ENCODE measurements at places on chromosomes 5 and 9.

- DNase-seq = no peak
Observed at GRCh38 chr9:132626285-132626684, 43.5 kb downstream of the DDX31 start.

DNA sequence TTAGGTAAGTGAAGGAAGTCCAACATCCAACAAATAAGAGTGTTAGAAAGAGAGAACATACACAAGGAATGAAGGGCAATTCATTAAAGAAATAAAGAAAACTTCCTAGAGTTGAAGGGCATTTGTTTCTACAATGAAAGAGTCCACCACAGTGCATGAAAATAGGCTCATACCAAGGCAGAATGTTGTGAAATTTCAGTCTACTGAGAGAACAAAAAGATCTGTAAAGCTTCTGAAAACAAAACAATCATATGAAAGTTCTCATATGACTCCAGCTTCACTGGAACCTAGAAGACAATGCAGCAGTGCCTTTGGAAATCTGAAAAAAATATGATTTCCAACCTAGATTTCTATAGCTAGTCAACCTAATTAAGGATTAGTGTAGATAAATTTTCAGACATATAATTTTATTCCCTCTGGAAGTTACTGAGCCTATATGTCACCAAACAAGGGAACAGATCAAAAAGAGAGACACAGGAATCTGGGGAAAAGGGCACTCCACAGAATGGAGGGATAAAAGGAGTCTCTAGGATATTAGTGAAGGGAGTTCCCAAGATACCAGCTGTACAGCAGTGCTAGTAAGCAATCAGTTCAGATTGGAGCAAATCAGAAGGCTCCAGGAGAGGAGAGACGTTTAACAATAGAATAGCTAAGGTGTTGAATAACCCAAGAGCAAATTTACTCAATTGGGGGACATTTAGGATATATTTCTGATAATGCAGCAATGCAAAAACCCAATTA lies 5.8 kb downstream of the C5orf58 start:
- DNase-seq = no peak

DNA sequence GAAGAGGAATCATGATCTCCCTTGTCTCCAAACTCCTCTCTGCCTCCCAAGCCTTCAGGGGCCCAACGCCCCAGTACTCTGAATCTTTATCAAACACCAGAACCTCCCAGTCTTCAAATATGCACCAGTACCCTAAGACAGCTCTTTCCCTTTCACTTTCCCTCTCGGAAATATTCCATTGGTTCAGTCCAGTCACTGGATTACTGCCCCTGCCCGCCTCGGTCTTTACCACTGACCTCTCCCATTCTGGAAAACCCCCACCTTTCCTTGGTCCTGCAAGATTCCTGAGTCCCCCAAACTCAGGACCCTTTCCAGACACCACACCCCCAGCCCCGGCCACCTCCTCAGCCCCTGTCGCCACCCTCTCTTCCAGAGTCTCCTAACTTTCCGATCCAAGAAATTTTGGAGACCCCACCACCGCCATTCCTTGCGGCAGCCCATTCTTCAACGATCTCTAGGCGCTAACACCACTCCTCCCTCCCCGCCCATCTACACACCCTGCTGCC lies 674 bp downstream of the C5orf15 start:
- no peak for DNase-seq

DNA sequence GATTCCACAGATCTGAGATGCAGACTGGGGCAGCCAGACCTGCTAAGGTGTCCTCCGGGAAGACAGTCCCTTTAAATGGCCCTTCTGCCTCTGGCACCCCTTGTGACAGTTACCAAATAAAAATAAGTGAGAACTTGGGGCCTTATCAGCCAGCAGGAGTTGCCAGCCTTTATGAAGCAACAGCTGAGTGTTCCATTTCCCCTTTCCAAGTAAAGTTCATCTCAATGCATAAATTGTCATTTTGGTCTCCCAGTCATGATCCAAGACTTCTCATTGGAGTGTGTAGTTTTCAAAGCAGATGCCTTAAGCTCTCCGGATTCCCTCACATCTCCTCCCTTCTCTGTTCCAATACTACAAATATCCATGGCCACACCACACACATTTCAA lies 4.1 kb downstream of the PTCH1 start:
- DNase-seq = no peak

- no peak for DNase-seq
Observed at GRCh38 chr5:33037076-33037475, 326.0 kb downstream of the NPR3 start.

DNA sequence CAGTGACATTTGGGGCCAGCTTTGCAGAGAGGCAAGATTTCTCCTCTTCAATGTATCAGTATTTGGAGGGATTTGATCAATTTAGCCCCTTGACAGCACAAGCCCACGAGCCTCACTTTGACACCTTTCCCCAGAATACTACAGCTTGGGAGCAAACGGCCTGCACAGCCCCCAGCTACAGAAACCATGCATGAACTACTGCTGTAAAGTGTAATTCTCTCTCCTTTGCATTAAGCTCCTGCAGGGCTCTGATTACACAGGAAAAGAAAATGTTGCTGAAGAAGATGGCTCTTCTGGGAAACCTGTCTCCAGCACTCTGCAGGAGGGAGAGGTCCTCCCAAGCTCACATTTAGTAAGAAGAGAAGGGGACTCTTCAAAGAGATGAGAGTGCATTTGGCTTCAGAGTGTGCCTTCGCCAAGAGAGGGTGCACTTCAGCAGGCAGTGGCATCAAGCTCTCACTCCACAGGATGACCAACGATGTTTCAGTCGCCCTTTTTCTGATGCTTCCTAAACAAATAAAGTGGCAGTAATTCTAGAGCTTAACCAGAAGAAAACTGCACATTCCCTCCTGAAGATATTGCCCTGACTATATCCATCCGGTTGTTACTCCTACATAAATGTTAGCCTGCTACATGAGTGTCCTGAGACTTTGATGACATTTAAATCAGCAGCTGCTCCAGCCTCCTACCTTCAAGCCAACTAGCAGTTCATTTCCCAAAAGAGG lies 272.2 kb downstream of the AUH start:
- DNase-seq = no peak

DNA sequence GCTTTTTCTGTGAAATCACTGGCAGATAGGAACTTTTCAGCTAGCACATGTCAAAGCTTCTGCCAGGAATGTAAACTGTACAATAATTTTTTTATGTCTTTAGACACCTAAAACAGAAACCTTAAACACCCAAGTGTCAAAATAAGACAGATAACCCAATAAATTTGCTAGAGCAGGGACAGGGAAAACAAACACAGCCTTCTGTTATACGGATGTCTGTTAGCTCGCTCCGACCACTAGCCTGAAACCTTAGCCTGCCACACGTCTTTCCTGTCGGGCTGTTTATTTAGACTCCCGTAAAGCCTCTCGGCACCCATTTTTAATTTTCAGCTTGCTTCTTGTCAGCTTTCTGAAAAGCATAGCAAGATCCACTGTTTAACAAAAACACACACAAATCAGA lies 355.4 kb upstream of the SLC24A2 start:
- no peak for DNase-seq

GRCh38 chr5:95194856-95195255 lies 90.0 kb downstream of the MCTP1 start:
- no peak for DNase-seq

- no peak for DNase-seq
Observed at GRCh38 chr9:134484479-134484878, 157.1 kb upstream of the COL5A1 start.

DNA sequence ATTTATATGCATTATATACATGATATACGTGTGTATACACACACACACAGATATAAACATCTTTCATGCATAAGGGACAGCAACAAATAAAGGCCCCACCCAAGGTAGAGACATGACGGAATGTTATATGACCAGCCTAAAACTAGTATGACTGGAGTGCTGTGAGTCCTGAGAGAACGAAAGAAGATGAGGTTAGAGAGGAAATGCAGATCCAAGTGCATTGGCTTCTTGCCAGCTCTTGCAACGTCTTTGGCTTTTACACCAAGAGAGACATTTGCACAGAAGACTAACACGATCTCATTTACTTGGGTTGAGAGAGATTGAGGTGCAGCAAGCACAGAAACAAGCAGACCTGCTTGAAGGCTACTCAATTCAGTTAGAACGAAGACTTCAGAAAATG lies 23.0 kb downstream of the CDH10 start:
- DNase-seq = no peak

- no peak for DNase-seq
Observed at GRCh38 chr9:22279636-22280035, 167.0 kb upstream of the DMRTA1 start.

DNA sequence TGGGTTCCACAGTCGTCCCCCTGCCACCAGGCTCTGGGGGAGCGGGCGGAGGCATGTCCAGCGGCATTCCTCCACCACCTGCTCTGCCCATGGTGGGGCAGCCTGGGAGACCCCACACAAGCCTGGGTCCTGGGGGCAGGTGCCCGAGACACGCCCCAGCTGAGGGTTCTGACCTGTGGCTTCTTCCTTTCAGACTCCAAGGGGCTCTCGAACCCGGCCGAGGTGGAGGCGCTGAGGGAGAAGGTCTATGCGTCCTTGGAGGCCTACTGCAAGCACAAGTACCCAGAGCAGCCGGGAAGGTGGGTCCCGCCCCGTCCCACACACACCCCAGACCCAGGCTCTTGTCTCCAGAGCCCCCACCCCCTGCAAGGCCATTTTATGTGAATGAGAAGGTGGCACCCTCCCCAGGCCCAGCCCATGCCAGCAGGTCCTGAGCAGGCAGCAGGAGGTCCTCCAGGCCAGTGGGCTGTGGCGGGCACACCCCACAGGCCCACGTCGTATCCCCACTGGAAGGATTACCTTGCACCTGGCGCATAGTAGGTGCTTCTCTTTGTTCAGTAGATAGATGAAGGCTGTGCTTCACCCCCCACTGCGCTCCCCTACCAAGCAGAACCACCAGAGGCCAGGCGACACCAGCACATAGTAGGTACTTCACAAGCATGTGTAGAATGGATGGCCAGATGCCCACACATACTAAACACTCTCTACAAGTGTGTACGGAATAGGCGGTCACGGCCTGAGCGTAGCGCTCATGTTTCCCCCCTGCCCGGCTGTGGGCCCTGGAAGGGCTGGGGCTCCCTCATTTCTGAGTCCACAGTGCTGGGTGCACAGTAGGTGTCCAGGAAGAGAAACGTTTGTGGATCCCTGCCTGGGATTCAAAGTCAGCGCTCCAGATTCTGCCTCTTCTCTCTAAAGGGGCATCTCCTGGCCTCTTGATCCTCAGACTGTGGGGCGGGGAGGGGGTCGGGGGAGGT lies 107.9 kb downstream of the RXRA start:
- no peak for DNase-seq

DNA sequence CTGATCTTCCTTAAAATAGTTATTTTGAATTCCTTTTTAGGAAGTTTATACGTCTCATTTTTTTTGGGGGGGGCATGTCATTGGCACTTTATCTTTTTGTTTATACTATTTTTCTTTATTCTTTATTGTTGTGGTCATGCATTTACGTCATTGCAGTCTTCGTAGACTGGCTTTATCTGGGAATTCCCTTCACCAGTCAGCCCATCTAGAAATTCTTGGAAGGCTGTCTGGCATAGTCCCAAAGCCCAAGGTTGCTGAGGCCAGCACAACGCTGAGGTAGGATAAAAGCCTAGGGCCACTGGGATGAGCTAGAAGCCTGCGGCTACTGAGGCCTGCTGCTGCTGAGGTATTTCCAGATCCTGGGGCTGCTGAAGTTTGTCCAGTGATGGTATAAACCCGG lies 121.5 kb downstream of the ISOC1 start:
- no peak for DNase-seq

- no peak for DNase-seq
Observed at GRCh38 chr9:16252616-16253015, 617.9 kb downstream of the BNC2 start.

DNA sequence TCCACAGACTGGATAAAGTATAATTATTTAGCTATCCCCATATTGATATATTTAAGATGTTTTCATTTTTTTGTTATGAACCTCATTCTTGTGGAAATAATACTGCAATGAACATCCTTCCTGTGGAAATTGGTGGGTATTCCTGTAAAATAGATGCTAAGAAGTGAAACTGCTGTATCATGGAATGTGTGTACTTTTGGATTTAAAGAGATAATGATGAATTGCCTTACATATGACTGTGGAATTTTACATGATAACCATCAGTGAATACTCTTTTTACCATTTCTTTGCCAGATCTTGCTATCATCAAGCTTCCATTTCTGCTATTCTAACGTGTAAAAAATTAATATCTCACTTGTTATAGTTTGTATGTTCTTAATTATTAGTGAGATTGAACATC lies 847.9 kb downstream of the EFNA5 start:
- DNase-seq = no peak

GRCh38 chr5:67182301-67182790 lies 14.3 kb downstream of the CD180 start:
- DNase-seq = no peak

DNA sequence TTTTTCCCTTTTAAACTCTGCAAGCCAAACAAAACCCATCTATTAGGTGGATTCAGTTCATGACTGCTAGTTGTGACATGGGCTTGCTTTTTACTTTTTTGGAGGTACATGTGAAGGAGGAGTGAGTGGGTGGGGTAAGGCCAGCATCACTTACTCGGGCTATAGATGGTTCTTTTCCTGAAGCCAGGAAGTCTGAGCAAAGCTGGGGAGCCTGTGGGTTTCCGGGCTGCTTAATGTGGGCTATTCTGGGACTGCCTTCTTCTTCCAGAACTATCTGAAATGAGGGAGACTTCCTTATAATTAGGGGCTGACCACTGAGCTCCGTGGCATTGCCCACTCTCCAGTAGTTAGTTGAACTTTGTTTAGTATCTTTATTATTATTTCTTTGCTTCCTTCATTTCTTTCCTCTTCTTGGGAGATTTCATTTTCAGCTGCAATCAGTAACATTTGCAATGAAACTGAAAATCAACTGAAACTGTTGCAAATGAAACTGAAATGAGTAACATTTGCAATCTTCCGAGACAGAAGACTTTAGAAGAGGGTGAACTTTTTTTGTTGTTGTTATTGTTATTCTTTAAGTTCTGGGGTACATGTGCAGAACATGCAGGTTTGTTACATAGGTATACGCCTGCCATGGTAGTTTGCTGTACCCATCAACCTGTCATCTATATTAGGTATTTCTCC lies 204.9 kb downstream of the LRRC70 start:
- DNase-seq = no peak

- DNase-seq = no peak
Observed at GRCh38 chr9:120368799-120369198, 211.2 kb downstream of the CDK5RAP2 start.

DNA sequence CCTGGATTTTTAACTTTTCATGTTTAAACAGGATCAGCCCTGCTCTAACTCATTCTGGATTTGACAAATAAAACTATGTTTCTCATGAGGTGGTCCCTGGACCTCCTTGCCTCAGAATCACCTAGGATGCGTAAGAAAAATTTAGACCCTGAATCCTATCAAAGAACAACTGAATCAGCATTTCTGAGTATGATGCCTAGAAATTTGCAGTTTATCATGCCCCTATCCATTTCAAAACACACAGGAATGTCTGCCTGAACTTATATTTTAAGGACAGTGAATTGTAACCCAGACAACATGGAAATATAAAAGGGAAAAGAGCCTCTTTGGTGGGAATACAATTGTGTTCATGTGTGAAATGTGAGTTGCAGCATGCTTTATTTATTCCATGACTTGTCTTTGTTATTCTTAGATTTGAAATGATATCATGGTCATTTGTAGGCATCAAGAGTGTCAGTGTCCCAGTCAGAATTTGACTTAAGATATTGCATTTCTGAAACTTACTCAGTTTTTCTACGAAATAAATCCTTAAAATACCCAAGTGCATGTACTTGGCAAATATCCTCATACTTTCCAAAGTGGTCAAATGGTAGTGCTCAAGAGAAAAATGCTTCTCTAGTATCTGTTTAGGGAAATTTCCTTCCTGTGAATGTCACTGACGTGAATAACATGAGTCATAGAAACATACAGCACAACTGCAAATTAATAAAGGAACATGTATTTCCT lies 144.3 kb downstream of the GIN1 start:
- DNase-seq = no peak
